Activated CD4-positive, alpha-beta T cell treated with anti-CD3 and anti-CD28 coated beads, Interleukin-2, amount 50 U/mL, for 4 hours (primary cell): ENCODE measurements at places on chromosomes 13 and 19.

DNA sequence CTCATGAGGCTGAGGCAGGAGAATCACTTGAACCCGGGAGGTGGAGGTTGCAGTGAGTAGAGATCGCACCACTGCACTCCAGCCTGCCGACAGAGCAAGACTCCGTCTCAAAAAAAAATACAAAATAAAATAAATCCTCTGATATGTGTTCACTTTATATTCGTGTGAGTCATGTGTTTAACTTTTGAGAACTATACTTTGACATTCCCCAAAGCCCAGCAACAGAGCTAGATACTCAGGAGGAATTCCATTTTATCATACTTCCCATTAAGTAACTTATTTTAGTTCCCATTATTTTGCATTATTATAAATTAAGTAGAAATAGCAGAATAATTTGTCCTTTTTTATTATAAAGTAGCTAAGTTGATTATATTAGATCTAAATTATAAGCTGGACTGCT lies 3.3 kb upstream of the CHAMP1 start:
- no peak for DNase-seq

DNA sequence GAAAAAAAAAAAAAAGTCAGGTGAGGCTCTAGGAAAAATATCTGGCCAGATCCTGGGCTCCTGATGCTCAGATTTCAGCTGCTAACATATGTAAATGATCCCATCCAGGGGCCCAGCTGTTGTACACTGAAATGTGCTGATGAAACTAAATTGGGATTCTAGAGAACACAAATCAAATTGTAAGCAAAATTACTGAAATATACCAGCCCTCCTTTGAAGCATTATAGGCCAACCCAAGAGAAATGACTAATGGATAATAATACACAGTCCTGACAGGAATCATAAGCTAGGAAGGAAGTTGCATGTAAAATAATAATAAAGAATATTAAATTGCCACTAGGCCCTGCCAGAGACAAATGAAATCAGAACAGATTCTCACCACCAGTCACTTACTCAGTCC lies 17.8 kb downstream of the KCTD12 start:
- no peak for DNase-seq

GRCh38 chr19:35119578-35120155 lies 4.0 kb downstream of the FXYD3 start:
- DNase-seq: no peak

DNA sequence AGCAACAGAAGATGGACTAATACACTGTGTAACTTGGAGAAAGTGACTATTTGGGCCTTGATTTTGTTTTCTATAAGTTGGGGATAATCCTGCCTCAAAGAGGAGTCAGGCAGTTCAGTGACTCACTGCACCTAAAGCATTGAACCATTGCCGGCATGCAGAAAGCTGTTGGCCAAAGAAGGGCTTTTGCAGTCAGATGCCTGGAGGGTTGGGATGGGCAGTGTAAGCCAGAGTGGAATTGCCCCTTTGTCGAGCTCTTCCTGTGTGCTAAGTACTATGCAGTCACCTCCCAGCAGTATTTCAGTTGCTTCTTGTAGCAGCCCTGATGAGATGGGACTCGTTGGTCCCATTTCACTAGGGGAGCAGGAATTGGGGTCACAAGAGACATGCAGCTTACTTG lies 11.1 kb downstream of the ZNF473 start:
- DNase-seq: no peak

DNA sequence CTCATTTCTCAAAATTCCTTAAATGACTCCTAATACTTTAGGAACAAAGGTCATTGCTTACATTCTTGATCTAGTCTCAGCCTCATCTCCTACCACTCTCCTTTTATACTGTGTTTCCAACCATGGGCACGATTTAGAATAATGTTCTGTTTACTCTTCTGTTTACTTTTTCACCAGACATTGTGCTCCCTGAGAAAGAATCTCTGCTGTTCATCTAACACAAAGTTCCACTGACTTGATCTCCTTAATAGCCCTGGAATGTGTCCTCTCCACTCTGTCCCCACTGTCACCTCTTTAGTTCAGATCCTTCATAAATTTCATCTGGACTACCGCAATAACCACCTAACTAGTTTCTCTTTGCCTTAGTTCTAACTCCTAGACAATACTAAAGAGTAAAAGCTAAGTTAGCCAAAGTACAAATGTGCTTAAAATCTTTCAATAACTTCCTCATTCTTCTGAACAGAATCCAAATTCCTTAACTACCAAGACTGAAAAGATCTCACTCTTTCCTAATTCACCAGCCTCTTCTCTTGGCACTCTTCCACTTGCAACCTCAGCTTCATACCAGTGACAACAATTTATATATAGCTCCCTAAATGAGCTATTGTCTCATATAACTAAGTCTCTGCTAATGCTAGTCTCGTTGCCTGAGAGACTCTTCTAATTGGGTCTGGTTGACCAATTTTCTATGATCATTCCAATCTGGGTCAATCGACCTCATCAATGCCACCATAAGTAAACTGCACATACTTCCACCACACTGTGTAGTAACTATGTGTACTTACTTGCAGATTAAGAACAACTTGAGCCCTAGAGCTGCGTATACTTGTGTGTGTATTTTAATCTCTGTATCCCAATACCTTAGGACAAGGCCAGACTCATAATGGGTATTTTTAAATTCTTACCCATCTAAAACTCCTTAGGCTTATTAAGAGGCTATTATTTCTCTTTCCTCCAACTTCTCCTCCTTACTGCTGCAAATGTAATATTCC lies 179.9 kb downstream of the VWA8 start:
- DNase-seq: no peak

DNA sequence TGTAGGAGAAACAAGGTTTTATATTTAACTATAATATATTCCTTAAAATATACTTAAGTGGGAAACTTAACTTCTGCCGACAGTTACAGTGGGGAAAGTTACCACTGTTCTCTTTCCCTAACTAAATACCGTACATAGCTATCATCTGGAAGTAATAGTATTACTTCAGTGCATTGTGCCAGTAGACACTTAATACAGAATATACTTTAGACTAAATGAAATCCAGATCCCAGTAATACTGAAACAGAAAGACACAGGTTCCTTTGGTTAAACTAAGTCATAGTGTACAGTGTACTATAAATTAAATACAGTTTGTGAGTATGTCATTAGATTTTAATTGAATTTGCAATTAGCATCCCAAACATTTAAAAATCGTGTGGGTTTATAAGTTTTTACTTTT lies 107.5 kb downstream of the PCCA start:
- no peak for DNase-seq

DNA sequence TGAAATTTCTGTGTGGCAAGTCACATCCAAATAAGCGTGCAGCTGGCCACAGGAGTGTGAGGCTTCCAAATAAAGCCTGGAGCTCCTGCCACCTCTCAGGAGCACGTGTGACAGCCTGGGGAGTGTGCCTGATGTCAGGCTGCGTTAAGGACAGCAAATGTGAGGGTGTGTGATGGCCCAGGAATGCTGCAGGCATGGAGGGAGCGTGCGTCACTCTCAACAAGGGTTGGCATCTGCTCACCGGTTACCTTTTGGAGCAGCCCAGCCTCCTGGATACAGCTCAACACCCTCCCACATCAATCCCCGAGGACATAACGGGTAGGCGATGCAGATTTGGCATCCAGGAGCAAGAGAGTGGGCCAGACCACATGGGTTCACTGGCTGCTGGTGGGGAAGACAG lies 19.0 kb downstream of the NUMBL start:
- DNase-seq: no peak

- DNase-seq: no peak
Measured at GRCh38 chr19:41166944-41167804, 25.8 kb upstream of the CYP2S1 start.

DNA sequence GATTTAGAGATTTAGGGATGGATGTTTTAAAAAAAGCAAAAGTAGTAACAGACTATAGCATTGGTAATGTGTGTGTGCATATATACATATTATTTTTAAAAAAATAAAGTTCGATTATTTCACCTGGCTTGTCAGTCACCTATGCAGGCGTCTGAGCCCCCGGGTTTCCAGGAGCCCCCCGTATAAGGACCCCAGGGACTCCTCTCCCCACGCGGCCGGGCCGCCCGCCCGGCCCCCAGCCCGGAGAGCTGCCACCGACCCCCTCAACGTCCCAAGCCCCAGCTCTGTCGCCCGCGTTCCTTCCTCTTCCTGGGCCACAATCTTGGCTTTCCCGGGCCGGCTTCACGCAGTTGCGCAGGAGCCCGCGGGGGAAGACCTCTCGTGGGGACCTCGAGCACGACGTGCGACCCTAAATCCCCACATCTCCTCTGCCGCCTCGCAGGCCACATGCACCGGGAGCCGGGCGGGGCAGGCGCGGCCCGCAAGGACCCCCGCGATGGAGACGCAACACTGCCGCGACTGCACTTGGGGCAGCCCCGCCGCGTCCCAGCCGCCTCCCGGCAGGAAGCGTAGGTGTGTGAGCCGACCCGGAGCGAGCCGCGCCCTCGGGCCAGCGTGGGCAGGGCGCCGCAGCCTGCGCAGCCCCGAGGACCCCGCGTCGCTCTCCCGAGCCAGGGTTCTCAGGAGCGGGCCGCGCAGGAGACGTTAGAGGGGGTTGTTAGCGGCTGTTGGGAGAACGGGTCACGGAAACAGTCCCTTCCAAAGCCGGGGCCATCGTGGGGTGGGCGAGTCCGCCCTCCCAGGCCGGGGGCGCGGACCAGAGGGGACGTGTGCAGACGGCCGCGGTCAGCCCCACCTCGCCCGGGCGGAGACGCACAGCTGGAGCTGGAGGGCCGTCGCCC lies 840 bp upstream of the CCNA1 start:
- DNase-seq: no peak

DNA sequence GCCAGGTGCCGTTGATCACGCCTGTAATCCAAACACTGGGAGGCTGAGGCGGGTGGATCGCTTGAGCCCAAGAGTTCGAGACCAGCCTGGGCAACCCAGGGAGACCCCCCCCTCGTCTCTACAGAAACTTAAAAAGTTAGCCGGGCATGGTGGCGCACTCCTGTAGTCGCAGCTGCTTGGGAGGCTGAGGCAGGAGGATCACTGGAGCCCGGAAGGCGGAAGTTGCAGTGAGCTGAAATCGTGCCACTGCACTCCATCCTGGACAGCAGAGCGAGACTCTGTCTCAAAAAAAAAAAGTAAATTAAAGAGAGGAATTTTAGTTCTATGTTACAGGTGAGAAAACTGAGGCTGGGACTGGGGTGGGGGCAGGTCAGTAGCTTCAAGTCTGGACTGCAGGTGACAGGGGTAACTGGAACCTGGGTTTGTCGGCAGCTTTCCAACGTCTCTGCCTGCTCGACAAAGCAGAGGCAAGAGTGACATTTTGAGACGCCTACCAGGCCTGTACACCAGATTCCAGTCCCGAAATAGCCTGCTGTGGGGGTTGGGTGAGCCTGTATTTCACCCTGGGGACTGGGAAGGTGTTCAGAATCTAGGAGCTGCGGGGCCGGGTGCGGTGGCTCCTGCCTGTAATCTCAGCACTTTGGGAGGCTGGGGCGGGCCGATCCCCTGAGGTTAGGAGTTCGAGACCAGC lies 1.2 kb downstream of the SELENOW start:
- no peak for DNase-seq

- no peak for DNase-seq
Measured at GRCh38 chr19:49489601-49490167, 2.3 kb downstream of the RPL13A start.

GRCh38 chr13:89930861-89931260 lies 1416.6 kb upstream of the MIR17HG start:
- no peak for DNase-seq

- no peak for DNase-seq
Measured at GRCh38 chr13:69720278-69720983, 387.2 kb upstream of the ATXN8OS start.

DNA sequence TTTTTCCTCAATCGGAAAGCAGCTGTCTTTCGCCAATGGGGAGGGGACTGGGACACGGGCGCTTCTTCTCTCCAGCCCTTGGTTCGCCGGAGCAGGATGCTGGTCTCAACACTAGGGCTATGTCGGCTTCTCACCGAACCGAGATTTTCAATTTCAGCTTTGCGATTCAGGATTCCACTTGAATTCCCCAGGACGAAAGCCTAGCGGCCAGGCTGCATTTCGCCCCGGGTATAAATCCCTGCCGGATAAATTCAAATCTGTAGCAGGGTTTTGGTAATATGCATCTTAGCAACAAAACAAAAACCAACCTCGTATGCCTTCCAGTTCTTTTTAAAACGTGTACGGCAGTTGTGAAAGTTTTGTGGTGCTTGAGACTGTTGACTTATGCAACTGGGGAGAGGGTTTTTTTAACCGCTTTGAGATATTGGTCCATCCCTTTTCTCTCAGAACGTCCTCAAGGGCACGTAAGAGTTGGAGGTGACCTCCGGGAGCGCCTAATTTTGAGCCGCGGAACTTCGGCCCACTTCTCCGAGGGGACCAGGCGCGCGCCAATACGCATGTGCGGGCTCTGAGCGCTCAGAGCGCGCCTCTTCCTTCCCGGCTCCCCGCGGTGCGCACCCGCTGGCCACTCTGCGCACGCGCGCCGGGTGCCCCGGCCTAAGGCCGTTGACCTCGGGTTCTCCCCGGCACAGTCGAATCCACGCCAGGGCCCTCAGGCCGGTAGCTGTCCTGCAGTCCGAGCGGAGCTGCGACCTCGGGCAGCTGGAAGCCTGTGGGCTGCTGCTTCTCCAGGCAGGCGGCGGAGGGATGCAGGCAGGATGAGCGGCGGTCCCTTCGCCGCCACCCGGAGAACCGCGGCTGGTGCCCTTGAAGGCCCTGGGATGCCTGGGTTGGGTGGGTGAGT lies 7.6 kb downstream of the POU4F1 start:
- DNase-seq: no peak

DNA sequence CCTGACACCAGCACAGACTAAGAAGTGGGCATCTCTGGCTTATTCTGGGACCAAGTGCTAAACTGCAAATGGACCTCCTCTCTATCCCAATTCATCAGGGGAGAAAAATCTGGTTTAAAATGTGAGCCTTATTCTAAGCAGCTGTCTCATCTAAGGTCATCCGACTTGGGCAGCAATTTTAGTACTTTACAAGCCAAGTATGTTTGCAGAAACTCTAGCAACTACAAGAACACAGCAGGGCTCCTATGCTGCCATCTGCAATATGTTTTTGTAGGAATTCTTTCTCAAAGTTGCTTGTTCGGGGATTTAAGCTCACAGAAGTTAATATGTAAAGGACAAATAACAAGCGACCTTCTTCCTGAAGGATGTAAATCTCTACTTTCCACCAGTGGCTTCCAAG lies 113.1 kb downstream of the FOXO1 start:
- DNase-seq: no peak

DNA sequence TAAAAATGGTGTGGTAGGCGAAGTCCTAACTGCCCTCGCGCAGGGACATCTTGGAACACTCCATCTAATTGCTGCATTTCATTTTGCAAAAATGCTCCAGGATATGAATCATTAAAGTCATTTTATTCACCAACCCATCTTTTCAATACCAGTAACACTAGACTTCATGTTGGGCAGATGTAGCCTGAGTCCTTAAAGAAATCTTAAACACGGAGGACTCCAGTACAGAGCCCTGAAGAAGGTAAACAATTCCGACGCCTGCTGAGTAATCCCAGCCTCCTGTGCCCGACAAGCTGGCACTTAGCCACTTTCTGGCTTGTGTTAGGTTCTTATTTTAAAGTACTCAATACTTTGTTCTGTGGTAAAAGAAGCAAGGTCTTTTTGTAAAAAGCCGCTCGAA lies 58.0 kb upstream of the IRS2 start:
- no peak for DNase-seq
